Stimulated activated CD8-positive, alpha-beta memory T cell treated with anti-CD3 and anti-CD28 coated beads, Interleukin-7, amount 100 ng/mL, for 1 hour (primary cell): ENCODE measurements at places on chromosomes 13 and 19.

GRCh38 chr13:38824342-38824741, 137.5 kb downstream of the FREM2 start:
- DNase-seq, result no peak

GRCh38 chr19:7959211-7959610, 15.7 kb upstream of the TIMM44 start:
- DNase-seq, result no peak

DNA sequence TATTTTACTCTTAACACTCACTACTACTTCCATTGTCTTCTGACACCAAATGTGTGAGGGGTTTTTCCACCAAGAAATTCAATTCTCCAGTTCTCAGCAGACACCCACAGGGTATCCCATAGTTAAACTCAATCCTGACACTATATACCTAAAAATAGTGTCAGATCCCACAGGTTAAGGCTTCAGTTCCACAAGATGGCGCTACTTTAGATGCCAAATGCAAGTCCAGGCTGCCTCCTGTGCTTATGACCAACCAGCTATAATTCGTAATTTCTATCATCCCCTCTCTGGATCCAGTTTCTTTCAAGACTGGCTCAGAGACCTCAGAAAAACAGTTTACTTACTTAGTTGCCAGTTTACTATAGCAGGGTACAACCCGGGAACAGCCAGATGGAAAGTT, 1146.2 kb upstream of the SPRY2 start:
- DNase-seq, result no peak

DNA sequence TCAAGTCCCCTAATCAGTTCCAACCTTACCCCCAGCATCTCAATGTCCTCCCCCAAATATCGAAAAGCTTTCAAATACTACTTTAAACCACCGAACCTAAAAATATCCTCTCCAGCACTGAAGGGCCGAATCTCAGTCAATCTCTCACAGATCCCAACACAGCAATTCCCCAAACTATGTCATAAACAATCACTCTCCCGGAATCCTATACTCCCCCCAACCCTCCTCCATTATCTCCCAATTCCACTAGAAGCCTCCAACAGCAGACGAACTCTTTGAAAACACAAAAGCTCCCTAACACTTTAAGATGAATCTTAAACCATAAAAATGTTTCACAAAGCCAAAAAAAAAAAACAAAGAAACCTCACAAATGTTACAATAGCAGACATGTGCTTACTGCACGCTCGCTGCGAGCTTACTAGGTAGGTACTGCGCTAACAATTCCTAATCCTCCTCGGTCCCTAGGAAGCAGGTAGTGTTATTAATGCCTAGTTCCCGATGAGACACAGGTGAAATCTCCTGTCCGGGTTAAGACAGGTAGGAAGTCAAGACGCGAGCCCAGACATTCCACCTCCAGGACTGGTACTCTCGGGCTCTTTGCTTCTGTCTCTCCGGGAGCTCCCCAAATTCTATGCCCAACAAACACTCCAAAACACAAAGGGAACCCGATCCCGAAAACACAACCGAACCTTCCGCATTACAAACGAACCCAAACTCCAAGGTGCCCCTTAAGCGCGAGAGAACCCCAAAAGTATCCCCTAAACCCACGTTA, 14.2 kb downstream of the FBXO46 start:
- DNase-seq, result no peak

- no peak for DNase-seq
Measured at GRCh38 chr19:18878858-18879578, 16.9 kb downstream of the CERS1 start.

GRCh38 chr13:59119475-59119874, 1044.3 kb downstream of the DIAPH3 start:
- no peak for DNase-seq

DNA sequence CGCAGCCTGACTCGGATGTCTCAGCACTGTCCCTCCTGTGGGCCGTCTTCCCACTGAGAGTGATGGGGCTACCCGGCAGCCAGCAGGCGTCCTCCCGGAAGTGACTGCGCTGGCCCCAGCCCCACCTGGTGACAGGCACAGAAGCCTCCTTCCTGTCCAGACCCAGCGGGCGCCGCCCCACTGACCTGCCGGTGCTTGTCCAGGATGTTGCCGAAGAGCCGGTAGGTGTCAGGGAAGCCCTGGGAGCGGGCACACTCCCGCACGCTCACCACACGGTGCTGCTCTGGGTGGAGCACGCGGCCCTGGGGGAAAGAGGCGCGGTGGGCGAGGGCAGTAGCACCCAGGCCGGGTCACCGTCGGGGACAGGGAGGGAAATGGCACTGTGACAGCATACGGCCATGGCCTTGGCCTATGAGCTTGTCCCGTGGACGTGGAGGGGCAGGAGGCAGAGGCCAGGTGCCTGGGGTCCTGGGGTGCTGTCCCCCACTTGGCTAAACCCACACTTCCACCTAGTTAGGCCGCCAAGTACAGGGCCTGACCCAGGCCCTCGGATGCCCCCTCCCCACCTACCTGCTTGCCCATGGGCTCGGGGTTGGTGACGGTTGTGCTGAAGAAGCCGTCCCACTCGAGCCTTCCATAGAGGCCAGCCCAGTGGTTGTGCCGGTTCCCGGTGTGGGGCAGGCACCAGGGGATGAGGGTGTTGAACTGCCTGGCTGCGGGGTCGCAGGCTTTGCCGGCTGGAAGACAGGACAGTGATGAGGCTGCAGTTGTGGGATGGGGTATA, 16.0 kb upstream of the EIF3G start:
- DNase-seq, result no peak

GRCh38 chr13:55553701-55554100, 1587.0 kb upstream of the PRR20A start:
- DNase-seq, result no peak

- DNase-seq, result no peak
Measured at GRCh38 chr19:41783612-41784011, 12.8 kb upstream of the CEACAM3 start.

GRCh38 chr19:56839652-56840450, 675 bp downstream of the PEG3 start:
- no peak for DNase-seq

DNA sequence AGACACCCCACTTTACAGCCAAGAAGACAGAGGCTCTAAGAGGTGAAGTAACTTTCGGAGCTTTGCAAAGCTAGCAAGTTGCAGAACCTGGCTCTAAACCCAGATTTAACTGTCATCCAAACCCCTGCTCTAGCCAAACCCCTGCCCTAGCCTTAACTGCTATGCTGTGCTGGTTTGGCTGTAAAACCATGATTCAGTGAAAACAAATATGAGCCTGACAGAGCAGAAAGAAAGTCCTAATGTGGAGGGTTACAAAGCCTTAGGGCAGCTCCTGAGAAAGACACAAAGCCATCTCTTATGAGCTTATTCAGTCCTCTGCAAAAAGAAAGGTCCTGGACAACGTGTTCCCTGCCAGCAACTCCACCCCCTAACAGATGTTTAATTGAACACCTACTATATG, 172.8 kb downstream of the KATNAL1 start:
- no peak for DNase-seq

DNA sequence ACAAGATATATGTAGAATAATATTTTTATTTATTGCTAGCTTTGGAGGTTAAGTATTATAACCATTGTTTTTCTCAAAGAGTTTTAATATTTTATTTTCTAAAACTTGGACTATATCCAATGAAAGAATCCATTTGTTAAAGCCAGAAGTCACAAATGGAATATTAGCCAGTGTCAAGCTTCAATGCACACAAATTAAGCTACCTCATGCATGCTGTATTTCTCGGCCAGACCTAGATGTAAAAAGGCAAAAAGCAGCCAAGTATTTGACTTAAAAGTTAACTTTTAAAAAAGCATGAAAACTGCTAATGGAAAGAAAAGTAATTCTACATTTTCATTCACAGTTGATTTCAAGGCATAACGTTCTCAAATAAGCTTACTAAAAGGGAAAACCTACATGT, 160.0 kb upstream of the ATXN8OS start:
- no peak for DNase-seq

GRCh38 chr19:13742756-13743155, 21.6 kb upstream of the MRI1 start:
- no peak for DNase-seq

GRCh38 chr13:51440381-51440780, 12.5 kb downstream of the INTS6 start:
- DNase-seq, result no peak
